ENCODE measurements at places on chromosomes 5 and 9. TPM values are rescaled to one million over a fixed set of nuclear protein-coding genes. Genes with fewer than 3 reads are reported as not detected.

CRHBP gene
- under 0.01 TPM for total RNA-seq

DEPDC1B gene
- 4.7 TPM for total RNA-seq

REEP2 gene
- total RNA-seq, result 2.8 TPM

SLC36A2 gene
- total RNA-seq, result not detected

GFPT2 gene
- total RNA-seq, result 24.8 TPM

DIMT1 gene
- 29.8 TPM for total RNA-seq

GRIN3A gene
- not detected for total RNA-seq

KIF24 gene
- 2.4 TPM for total RNA-seq

PIP5KL1 gene
- 1.0 TPM for total RNA-seq

CCNH gene
- total RNA-seq, result 97.6 TPM

DPYSL3 gene
- total RNA-seq, result 90.6 TPM

PKD2L2 gene
- not detected for total RNA-seq

ADGRD2 gene
- not detected for total RNA-seq

SLC36A3 gene
- not detected for total RNA-seq

MLANA gene
- total RNA-seq, result not detected

LCN15 gene
- total RNA-seq, result not detected

ARHGEF37 gene
- total RNA-seq, result 9.4 TPM

AOPEP gene
- total RNA-seq, result 18.5 TPM

ALDH1A1 gene
- total RNA-seq, result 118 TPM

CBY3 gene
- total RNA-seq, result 0.18 TPM

ABCA2 gene
- total RNA-seq, result 27.3 TPM

CCL28 gene
- total RNA-seq, result 0.38 TPM

KCNT1 gene
- total RNA-seq, result 0.09 TPM

HMCN2 gene
- under 0.01 TPM for total RNA-seq

WDR38 gene
- not detected for total RNA-seq

IL9 gene
- total RNA-seq, result not detected

ISL1 gene
- total RNA-seq, result not detected

ADAMTS13 gene
- total RNA-seq, result 1.3 TPM

TTC16 gene
- total RNA-seq, result not detected

ITK gene
- total RNA-seq, result not detected

GAPVD1 gene
- total RNA-seq, result 54.3 TPM

CDC20B gene
- not detected for total RNA-seq

IL3 gene
- not detected for total RNA-seq

PSAT1 gene
- total RNA-seq, result 16.4 TPM

ENG gene
- 60.0 TPM for total RNA-seq

NTNG2 gene
- total RNA-seq, result 0.28 TPM

PCDHA8 gene
- 0.09 TPM for total RNA-seq

BARHL1 gene
- not detected for total RNA-seq

SH3TC2 gene
- total RNA-seq, result 6.0 TPM

AQP3 gene
- total RNA-seq, result 0.19 TPM

HSD17B3 gene
- total RNA-seq, result not detected

PCDHA7 gene
- total RNA-seq, result 0.27 TPM

CREB3 gene
- total RNA-seq, result 52.2 TPM

ST8SIA4 gene
- 8.0 TPM for total RNA-seq

PCDHGB4 gene
- total RNA-seq, result 14.9 TPM

SHB gene
- 28.9 TPM for total RNA-seq

OR1B1 gene
- not detected for total RNA-seq

PAPPA gene
- total RNA-seq, result 0.09 TPM

QRFP gene
- not detected for total RNA-seq

Data from endothelial cell of coronary artery (primary cell).